ENCODE measurements at places on chromosomes 4 and X.

DNA sequence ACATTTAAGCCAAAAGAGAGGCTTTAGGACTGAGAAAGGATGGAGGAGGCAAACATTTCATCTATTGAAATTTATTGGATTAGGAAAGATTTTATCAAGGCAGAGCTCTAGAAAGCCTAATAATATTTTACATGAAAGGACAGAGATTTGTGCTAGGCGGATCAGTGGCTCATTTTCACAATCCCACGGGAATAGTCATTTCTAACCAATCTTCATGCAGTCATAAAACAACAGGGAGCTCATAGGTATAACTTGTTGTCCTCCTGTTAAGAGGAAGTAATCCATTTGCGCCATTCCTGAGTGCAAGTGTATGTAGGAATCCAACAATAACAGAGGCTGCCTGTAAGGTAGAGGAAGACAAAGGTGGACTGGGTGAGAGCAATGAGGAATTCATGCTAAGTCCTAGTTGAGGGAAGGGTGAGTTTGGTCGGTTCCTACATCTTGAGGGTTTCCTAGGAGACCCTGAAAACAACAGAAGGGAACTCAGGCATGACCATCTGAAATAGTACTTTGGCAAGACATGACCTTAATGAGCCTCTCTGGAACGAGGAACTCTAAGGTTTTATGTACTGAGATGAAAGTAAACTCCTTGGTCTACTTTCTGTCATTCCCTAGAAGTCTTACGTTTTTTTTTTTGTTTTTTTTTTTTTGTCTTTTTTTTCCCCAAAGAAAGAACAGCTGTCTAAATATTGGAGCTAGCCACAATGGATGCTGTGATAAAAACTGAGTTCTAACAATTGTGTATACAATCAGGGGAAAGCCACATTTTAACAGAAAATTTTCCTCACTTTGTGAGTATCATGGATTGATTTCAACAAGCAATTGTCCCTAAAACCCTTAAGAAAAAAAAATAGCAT is 89.7 kb downstream of the GEMIN8 start:
- no peak for DNase-seq

- no peak for DNase-seq
Measured at GRCh38 chrX:100587861-100588260, 3.1 kb downstream of the TNMD start.

GRCh38 chrX:102654696-102655095 is 3.4 kb downstream of the GPRASP1 start:
- no peak for DNase-seq

DNA sequence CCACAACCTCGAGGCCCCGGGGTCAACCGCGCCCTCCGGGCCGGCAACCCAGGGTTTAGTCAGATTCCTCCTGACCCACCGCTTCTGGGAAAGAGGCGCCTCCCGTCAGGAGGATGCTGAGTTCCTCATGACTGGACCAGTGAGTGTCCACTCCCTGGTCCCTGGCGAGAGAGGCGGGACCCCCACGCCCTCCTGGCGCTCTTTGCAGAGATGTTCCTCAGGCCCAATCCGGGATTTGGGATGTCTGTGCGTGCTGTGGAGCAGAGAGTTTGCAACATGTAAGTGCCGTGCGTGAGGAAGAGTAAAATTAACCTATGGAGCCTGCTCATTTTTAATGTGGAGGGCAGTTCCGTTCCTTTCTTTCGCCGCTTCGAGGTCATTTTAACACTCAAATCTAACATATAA is 824 bp upstream of the UGDH start:
- no peak for DNase-seq

GRCh38 chr4:107213880-107214279 is 177.8 kb upstream of the DKK2 start:
- no peak for DNase-seq

GRCh38 chr4:78694457-78694787 is 81.7 kb upstream of the BMP2K start:
- no peak for DNase-seq

- DNase-seq: no peak
Measured at GRCh38 chrX:132853040-132853439, 105.4 kb downstream of the HS6ST2 start.

- no peak for DNase-seq
Measured at GRCh38 chr4:86926435-86927086, 8.2 kb upstream of the AFF1 start.

DNA sequence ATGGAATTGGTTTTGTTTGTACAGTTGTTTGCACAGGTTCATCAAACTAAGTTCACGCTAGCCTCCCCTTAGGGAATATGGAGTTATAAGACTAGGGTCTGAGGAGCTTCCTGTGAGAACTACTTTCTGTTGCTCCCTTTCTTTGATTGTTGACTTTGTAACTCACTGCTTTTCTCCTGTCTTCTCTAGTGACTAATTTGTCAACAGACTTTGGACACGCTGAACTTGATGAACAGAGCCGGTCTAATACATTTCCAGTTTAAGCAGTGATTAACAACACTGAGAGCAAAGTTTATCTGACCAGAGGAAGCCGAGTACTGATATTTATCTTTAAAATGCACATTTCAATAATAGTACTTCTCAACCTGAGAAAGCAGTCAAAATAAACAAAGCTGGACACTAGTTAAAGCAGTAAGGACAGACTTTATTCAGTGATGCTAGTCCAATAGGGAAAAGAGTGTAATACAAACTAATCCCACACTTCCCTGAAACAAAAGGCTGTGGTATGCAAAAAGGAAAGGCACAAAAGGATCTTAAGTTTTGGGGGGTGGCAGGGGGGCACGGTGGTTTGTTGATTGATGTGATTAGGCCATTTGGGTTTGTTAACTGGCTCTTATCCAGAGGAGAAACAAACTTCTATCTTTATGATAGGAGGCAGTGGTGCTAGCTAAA is 2.7 kb upstream of the NUDT9 start:
- no peak for DNase-seq

DNA sequence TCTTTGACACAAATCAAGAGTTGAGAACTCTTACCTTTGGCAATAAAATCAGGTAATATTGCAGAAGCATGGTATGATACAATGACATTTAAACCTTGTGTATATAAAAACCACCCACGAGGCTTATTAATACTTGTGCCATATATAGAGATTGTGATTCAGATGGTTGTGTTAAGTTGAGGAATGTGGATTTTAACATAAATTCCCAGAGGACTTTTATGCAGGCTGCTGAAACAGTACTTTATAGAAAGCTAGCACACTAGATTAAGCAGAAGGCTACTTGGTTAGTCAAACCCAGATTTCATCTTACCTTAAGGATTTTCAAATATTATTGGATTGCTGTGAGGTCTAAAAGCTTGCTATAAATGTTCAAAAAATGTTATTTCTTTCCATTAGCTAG is 325.7 kb upstream of the PCDH10 start:
- no peak for DNase-seq

GRCh38 chr4:88818631-88819470 is 121.2 kb upstream of the NAP1L5 start:
- peak; percentile 29 for DNase-seq

DNA sequence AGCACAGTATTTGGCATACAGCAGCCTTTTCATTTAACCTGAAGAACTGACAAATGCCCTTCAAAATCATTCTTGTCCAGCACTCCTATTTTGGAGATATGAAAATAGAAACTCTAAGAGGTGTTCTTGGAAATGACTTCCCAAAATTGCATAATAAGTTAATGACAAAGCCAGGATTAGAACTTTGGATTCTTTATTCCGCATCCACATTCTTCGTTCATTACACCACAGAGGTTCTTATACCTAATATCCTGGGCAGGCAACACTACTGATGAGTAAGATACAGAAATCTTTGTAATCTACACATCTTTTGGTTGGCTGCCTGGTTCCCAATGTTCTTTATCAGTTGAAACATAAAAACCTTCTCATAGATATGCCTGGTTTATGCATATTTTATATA is 5.9 kb downstream of the COL25A1 start:
- no peak for DNase-seq

- DNase-seq: no peak
Measured at GRCh38 chr4:6198768-6199421, 1.5 kb downstream of the JAKMIP1 start.

DNA sequence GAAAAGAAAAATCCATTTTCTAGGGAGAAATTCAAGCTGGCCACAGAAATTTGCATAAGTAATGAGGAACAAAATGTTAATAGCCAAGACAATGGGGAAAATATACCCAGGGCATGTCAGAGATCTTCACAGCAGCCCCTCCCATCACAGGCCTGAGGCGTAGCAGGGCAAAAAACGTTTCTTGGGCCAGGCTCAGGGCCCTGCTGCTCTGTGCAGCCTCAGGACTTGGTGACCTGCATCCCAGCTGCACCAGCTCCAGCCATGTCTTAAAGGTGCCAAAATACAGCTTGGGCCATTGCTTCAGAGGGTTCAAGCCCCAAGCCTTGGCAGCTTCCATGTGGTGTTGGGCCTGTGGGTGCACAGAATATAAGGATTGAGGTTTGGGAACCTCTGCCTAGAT is 32.1 kb upstream of the TMPRSS11B start:
- no peak for DNase-seq

DNA sequence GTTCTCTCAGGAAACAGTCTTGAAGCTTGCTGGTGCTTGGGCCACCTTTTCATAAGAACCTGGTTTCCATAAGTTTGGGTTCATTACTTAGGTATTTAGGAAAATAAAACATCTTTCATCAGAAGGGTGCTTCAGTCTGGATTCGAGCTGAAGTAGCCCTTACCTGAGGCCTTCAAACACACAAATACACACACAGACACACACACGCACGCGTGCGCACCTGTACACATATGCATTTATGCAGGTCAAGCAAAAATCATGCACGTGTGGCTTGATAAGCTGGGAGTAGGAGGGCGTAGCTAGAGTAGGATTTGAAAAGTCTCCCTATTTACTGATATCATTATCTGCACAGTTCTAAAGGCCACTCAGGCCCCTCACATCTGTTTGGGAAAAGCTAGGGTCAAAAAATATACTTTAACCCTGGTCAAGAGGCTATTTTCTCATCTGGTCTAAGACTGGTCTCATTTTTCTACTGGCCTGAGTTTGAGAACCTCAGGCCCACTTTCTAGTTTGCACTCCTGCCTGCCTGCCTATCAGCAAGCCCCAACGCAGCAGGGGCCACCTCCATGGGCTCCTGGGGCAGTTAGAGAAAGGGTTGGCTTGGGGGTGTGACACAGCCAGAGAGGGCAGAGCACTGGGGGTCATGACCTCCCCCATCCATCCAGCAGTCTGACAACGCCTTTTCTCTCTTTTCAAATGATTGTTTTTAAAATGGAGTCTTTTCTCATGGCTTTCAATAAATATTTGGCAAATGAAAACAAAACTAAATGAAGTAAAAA is 64.3 kb downstream of the RASL11B start:
- no peak for DNase-seq

- DNase-seq: no peak
Measured at GRCh38 chrX:465418-466215, 78.9 kb upstream of the PPP2R3B start.

DNA sequence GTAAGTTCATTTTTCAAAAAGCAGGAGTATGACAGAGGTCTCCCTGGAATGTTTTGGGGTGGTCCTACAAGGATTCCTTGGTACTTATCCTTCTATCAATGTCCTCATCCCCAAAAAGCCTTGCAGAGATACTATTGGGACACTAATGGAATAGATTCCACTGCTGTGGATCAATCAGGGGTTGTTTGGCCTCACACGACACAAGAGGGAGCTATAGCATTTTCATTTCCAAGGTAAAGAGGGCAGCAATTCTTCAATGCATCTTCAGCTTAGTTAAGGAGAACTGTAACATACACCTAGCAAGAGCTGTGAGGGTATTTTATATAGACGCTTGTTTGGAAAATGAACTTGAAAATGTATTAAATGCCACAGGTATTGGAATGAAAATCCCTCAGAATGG is 50.9 kb downstream of the USP26 start:
- no peak for DNase-seq

DNA sequence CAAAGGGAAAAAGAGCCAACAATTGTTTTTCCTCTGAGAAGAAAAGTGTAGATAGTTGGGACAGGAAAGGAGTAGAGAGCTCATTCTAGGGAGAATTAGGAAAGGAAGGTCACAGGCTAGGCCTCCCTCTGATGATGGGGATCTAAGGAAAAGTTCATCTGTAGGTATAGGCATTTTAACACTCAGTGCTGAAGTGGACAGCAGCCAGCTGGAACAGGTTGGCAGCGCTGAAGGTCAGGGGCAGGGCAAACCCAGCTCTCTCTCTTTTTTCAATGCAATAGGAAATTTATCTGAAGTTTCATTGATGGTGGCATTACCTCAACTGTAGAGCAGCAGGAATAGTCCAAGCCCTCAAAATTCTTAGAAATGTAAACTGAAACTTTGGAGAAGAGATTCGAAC is 98.5 kb upstream of the ETNPPL start:
- DNase-seq: no peak

GRCh38 chrX:104929324-104929723 is 291.2 kb downstream of the TEX13A start:
- no peak for DNase-seq

DNA sequence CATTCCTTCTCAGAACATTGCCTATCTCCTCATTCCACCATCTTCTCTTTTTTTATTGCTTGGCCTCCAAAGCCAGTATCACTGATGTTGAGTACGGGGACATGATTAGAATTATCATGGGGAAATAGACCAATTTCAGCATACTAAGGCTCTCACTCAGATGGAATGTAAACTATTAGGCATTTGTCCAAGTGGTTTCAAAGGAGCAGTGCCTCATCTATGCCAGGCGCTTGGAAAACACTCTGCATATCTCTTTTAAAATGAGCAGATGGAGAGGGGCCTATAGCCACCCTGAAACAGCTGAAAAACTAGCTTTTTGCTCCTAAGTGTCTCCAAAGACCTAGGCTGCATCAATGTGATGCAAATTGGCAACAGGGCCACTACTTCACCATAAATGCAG is 150.8 kb upstream of the DIPK2B start:
- DNase-seq: no peak

GRCh38 chrX:18455384-18455783 is 30.0 kb downstream of the CDKL5 start:
- DNase-seq: no peak

GRCh38 chrX:147847999-147848398 is 63.7 kb upstream of the FMR1 start:
- DNase-seq: no peak

Data from activated T-cell treated with anti-CD3 and anti-CD28 coated beads for 1 hour (primary cell).